ENCODE measurements at places on chromosomes 11 and 22.
A peak's percentile ranks its signal among the peaks of the same experiment; 100 is the strongest.

- peak; percentile 27 for DNase-seq
Observed at GRCh38 chr11:20274031-20274430, 89.5 kb upstream of the HTATIP2 start.

GRCh38 chr22:38900677-38901076, 28.7 kb upstream of the CBX6 start:
- DNase-seq, result no peak

DNA sequence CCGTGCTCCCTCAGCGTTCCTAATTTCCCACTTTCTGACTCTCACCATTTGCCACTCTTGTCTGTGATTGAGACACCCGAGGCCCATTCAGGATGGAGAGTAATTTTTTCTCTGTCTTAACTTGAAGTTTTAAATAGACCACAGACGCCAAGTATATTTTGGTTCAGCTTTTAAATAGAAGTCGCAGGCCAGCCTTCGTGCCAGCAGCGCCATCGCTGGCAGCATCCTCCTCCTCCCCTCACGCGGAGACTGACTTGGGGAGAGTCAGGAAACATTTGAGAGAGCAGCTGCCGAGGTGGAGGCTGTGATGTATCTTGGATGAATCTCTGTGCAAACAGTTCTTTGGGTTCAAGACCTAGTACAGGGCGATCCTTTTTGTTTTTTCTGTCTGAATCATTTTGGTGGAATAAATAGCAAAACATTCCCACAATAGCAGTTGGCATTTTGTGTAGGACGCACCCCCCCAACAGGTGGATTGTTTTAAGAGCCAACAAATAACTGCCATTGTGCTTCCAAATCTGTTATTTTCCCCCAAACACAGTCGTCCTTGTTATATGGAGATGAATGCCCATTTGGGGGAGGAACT, 889 bp upstream of the DMC1 start:
- no peak for DNase-seq

- DNase-seq, result no peak
Observed at GRCh38 chr11:110762590-110762989, 50.4 kb upstream of the ARHGAP20 start.

- no peak for DNase-seq
Observed at GRCh38 chr22:49998718-49999062, 13.9 kb downstream of the IL17REL start.

DNA sequence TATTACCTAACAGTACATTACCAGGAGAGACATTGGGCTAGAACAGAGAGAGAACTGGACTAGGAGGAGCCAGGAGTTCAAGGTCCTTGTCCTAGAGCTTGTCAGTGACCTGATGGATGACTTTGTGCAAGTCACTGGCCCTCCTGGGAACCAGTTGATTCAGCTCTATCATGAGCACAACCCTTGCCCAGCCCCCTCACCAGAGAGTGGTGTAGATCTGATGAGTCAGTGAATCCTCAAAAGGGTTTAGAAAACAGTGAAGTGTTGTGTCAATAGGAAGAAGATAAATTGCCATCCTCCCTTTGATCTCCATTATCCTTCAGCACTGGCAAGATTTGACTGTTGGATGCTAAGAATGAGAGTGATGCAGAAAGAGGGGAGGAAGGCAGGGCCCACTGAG, 24.3 kb downstream of the NEU3 start:
- peak; percentile 80 for DNase-seq

- no peak for DNase-seq
Observed at GRCh38 chr22:43860126-43860525, 2.2 kb downstream of the SULT4A1 start.

- no peak for DNase-seq
Observed at GRCh38 chr22:17578136-17578754, 14.9 kb downstream of the SLC25A18 start.

GRCh38 chr22:49994361-49995040, 18.1 kb downstream of the IL17REL start:
- DNase-seq, result no peak
